Activated CD4-positive, CD25-positive, alpha-beta regulatory T cell (primary cell): ENCODE measurements at places on chromosomes 13 and 19.
A peak's percentile ranks its signal among the peaks of the same experiment; 100 is the strongest.

- no peak for DNase-seq
Measured at GRCh38 chr13:77016251-77016812, 10.6 kb downstream of the FBXL3 start.

- DNase-seq: peak; percentile 38
Measured at GRCh38 chr13:44576351-44577235, 463 bp upstream of the TSC22D1 start.

GRCh38 chr19:45763691-45764294 is 5.3 kb downstream of the SIX5 start:
- DNase-seq: no peak

DNA sequence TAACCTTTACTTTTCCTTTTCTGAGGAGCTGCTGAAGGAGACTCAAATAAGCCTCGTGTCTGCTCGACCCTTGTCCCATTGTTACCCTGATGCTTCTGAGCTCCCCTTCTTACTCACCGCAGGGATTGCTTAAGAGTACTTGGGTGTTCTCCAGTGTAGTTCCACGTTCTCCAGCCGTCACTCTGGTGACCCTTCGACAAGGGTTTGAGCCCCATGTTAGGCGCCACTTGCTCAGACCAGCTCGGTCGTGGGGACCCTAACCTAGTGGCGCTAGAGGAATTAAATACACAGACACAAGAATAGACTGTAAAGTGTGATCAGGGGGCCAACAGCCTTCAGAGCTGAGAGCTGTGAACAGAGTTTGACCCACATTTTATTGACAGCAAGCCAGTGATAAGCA is 10.3 kb downstream of the ZNF480 start:
- no peak for DNase-seq

- DNase-seq: no peak
Measured at GRCh38 chr13:42369071-42369797, 97.3 kb downstream of the AKAP11 start.

DNA sequence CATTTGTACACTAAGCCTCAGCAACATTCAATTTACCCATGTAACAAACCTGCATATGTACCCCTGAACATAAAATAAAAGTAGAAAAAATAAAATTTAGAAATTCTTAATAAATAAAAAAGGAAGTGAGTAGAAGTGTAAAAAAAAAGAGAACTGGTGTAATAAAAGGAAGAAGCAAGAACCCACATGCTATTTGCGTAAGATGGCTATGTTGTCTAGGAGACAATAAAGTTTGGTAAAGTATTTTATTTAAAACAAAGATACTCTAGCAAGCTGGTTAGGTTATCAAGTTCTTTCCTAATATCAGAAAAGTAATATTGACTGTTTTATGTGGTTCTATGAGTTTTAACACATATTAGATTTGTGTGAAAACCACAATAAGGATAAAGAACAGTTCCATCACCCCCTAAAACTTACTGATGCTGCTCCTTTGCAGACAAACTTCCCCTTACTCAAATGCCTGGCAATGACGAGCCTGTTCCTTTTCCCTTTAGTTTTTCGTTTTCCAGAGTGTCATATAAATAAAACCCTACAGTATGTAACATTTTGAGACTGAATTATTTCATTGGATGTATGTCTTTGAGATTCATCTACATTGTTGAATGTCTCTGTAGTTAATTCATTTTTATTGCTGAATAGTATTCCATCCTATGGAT is 98.9 kb downstream of the TNFSF13B start:
- DNase-seq: no peak

DNA sequence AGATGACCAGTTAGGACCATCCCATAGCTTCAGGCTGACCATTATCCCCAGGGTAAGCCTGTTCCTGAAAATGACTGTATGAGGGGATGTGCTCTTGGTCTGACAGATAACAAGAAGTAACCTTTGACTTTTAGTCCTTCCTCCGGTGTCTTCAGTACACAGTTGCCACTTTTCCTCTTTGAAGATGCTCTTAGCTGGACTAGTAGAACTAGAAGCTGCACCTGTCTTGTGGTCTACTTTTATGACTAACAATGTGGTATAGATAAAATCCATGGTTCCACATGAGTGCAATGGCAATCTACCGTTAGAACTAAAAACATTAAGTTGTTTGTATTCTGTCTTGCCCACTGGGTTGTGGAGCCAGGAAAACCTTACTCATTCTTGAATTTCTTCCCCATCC is 5.9 kb upstream of the RUBCNL start:
- no peak for DNase-seq

GRCh38 chr13:23231241-23231640 is 50.5 kb downstream of the SGCG start:
- DNase-seq: no peak

DNA sequence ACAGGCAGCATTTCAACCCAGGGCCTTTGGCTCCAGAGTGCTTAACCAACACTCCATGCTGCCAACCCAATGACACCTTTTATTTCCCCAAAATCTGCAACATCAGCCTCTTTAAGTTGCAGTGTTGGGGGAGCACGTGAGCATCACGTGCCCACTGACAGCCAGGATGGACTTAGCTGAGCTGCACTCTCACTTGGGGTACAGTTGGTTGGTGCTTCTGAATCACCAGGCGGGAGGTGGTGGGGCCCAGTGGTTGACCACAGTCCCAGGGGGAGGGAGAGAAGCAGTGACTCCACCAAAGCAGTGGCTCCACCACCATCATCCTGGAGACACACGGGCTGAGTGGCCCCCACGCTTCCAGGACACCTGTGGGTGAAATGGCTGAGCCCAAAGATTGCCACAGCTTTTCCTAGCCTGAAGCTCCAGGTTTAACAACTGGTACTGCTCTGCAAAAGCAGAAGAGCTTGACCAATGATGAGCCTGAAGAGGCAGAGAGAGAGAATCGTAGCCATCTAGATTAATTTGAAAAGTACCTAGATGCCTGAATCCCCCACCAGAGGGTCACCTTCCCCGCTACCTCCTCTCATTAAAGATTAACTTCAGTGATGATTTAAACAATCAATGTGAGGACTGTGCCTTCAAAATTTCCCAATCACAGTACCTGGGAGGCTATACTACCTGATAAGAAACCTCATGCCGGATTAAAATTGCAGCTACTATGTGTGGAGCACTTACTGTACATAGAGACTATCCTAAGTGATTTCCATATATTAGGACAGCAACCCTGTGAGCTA is 193.8 kb downstream of the FOXO1 start:
- DNase-seq: no peak

GRCh38 chr19:13701624-13702023 is 62.7 kb upstream of the MRI1 start:
- DNase-seq: no peak

- DNase-seq: no peak
Measured at GRCh38 chr19:18725841-18726770, 42.6 kb downstream of the CRTC1 start.

- no peak for DNase-seq
Measured at GRCh38 chr19:54133312-54133956, 4.1 kb upstream of the CNOT3 start.

DNA sequence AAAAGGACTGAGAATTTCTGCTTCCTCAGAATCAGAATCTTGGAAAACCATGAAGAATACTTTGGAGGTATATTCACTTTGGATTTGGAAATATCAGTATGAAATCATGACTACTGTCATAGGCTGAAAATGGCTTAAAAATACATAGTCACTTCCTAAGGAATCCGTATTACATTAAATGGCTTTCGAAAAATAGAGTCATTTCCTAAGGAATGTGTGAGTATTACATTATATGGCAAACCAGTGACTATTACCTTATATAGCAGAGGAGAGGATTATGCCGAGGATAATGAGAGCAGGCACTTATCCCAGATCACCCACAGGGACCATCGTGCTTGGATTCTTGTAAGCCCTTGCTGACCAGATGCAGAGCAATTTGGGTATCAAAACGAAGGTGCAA is 1471.8 kb downstream of the EFNB2 start:
- DNase-seq: no peak

DNA sequence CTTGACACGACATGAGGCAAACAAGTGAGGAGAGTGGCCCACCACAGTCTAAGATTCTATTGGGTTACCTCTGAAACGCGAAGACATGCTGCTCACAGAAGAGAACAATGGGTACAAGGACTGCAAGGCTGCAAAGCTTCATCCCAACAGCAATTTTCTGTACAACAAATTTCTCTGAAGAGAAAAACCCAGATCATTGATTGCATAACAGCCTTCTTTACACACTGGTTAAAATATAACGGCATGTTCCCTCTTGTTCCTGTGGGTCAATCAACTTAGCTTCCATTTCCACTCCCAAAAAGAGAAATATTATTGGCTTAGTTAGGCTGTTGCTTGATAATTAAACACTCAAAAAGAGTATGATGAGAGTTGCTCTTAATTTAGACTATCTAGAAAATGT is at the start of gene CPB2:
TSS of gene CPB2 (minus strand) at position 166 of the 400 bp plus-strand sequence. CDS start at position 142, 24 bp downstream.
- DNase-seq: no peak

DNA sequence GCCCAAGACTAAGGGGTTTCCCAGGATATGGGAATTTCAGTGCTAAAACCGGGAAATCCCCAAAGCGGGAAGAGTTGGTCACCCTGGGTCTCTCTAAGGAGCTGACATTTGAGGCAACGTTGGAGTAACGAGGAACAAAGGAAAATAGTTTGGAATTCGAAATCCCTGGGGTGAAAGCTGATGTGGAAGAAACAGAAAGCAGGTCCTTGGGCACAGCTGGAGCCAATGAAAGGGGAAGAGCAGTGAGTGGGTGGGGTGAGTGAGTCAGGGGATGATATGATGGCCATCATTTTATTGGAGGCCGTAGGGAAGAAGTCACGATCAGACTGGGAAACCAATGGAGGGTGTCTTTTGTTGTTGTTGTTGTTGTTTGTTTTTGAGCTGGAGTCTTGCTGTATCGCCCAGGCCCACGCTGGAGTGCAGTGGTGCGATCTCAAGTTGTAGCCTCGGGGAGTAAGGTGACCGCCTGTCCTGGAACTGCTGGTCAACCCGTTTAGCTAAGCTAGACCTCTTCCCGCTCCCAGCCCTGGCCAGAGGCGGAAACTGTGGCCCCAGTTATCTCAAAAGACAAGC is 3.4 kb upstream of the RFX2 start:
- no peak for DNase-seq

- DNase-seq: no peak
Measured at GRCh38 chr19:9323557-9323918, 441 bp upstream of the ZNF559 start.

DNA sequence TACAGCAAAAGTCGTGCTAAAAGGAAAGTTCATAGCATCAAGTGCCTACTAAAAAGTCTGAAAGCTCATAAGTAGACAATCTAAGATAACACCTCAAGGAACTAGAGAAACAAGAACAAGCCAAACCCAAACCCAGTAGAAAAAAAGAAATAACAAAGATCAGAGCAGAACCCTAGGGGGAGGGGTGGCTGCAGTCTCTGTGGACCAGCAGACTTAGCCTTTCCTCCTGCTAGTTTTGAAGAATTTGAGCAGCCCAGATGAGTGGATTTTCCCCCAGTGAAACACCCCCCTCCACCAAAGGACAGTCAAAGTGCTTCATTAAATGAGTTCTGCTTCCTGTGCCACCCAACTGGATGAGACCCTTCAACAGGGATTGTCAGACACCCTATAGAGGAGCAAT is 2.6 kb upstream of the ZNF486 start:
- no peak for DNase-seq

DNA sequence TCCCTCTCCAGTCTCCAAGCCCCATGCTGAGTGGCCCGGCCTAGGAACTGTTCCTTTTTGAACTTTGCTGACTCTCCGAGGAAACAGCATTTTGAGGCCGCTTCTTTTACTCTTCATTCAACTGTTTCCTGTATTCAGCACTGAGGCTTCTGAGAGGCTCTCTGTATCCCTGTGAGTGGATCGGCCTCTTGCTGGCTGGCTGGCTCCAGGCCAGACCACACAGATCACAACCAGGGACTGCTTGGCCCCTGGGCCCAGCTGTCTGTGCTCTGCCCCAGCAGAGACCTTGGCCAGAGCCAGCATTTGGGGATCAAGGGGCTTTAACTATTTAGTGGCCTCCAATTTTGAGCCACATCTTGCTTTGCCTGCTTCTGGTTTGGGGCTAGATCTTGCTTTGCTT is 75.6 kb upstream of the KL start:
- DNase-seq: no peak

DNA sequence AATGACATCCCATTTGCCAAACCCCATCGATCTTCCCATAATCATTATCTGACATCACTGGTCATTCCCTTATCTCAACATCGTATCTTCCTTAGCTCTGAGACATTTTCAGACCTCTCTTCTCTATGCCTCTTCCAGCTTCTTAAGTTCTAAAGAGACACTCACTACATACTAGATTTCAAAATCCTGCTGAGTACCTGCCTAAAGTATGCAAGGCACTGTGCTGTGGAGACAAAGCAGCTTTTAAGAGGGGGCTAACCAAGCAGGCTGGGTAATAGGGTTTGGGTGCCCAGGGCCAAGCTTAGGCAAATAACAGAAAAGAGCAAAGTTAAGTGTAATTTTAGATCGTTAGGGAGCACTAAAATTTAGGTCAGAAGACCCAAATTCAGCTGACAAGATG is 3.4 kb upstream of the POMP start:
- no peak for DNase-seq

- DNase-seq: no peak
Measured at GRCh38 chr13:25415241-25415640, 43.5 kb downstream of the ATP8A2 start.

DNA sequence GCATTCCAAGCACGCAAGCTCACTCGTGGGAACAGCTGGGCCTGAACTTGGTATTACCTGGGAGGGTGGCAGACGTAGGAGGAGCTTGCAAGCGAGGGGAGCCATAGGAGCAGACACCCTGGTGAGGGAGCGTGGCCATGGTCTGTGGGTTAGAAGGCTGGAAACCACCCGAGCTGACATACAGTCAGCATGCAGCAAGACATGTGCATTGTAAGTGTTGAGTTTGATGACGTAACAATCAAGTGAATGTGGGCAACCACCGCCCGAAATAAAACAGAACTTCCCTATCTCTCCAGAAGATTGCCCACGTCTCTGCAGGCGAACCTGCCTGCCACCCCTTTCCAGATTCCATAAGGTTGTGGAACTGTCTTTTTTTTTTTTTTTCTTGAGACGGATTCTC is 26.8 kb downstream of the UBXN6 start:
- no peak for DNase-seq

- DNase-seq: no peak
Measured at GRCh38 chr13:98500963-98501421, 75.9 kb downstream of the STK24 start.

GRCh38 chr13:26867451-26868091 is 107.0 kb upstream of the GPR12 start:
- DNase-seq: no peak
